ENCODE measurements at places on chromosomes 1 and 21. TPM values are rescaled to one million over a fixed set of nuclear protein-coding genes. Genes with fewer than 3 reads are reported as not detected.

Gene PRKCZ
- total RNA-seq: 4.2 TPM

Gene S100A12
- total RNA-seq: 23.0 TPM

Gene KRTAP19-3
- total RNA-seq: not detected

Gene KISS1
- not detected for total RNA-seq

Gene CLCA1
- total RNA-seq: not detected

Gene MACF1
- total RNA-seq: 226 TPM

Gene FCRL6
- not detected for total RNA-seq

Gene RAB13
- 18.3 TPM for total RNA-seq

Gene SLC45A1
- total RNA-seq: under 0.01 TPM

Gene STIL
- total RNA-seq: 4.7 TPM

Gene BARHL2
- not detected for total RNA-seq

Gene VN1R5
- not detected for total RNA-seq

Gene ESRRG
- 25.1 TPM for total RNA-seq

Gene NBPF14
- 20.9 TPM for total RNA-seq

Gene ATP1A2
- total RNA-seq: 38.1 TPM

Gene MARK1
- 9.9 TPM for total RNA-seq
